ENCODE measurements at places on chromosomes 3 and 15. TPM values are rescaled to one million over a fixed set of nuclear protein-coding genes. Genes with fewer than 3 reads are reported as not detected.

Gene ACAN
- 0.05 TPM for total RNA-seq

- peak; percentile 76 for DNase-seq
These were observed at the start of gene MINAR1 for GRCh38 chr15:79431636-79432344. TSS of gene MINAR1 (plus strand) at chr15:79432336. CDS start at chr15:79456148, 23,812 bp downstream.

GRCh38 chr15:39215015-39215414 is 365.9 kb upstream of the THBS1 start:
- DNase-seq, result no peak

DNA sequence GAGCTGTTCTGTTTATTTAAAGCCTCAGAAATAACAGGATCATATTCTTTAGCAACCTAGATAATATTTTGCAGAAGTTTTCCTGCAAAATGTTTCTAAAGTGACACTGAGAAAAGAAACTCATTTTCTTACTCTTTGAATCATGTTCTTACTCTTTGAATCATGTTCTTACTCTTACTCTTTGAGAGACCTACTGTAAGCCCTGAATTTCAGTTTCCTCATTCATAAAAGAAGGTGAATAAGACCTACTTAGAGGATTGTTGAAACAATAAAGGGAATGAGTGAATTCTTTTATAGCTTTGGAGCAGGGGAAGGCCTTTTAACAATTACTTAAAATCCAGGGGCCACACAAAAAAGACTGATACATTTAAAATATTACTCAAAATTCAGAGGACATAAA is 221.7 kb upstream of the CMC1 start:
- no peak for DNase-seq
